Fibroblast of skin of abdomen (primary cell): ENCODE measurements at places on chromosomes 2 and 18.

- no peak for DNase-seq
Observed at GRCh38 chr2:59440491-59440890, 1113.0 kb downstream of the BCL11A start.

- DNase-seq = no peak
Observed at GRCh38 chr18:23877371-23877770, 137.2 kb upstream of the TTC39C start.

DNA sequence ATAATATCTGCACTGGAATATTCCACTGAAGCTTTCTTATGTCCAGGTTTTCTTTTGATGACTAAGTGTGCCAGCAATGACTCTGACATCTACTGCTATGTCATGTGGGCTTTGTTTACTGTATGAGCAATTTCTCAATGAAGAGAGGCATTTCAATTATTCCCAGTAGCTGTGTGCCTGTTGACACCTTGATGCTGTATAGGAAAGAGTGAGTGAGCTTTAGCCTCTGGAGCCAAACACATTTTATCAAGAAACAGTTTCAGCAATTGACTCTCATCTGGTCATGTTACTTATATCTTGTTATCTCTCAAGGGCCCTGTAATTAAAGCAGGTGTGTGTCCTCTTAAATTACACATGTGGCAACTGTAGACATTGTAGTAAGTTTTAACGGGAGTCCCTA, 493.2 kb upstream of the FANCL start:
- DNase-seq = peak; percentile 14

GRCh38 chr2:188414411-188414810, 122.7 kb downstream of the GULP1 start:
- DNase-seq = peak; percentile 77

DNA sequence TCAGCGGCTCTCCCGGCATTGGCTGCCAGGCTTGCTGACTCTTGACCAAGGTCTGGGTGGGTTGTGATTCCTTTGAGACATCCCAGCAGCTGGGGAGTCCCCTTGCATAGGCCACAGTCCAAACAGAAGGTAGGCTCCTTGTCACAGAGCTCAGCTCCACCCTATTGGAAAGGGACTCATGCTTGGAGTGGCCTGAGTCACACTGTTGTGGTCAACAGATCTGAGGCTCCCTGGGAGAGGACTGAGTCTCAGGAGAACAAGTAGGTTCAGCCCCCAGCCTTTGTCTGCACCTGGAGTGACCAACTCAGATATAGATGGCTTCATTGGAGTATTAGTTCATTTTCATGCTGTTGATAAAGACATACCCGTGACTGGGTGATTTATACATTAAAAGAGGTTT, 32.1 kb upstream of the SH3BP4 start:
- DNase-seq = no peak

DNA sequence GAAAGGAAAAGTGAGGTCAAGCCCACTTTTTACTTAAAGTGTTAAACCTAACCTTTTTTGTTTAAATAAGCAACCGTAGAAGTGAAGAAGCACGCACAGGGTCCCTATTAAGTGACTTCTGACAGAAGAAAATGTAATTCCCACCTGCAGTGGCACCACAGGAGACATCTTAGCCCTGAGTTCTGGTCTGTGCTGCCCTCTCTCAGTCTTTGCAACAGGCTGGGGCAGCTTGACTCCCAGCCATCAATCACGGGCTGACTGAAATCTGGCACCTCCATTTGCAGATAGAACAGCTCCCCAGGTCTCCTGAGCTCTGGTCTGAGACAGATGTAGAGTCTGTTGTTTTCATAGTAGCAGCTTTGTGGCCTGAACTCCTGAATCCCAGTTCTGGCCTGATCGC, 170.0 kb downstream of the LTBP1 start:
- DNase-seq = no peak

- no peak for DNase-seq
Observed at GRCh38 chr2:50646226-50646625, 385.7 kb downstream of the NRXN1 start.
